Aorta (tissue), 5 donors: ENCODE measurements at places on chromosomes 12 and 14. TPM values are rescaled to one million over a fixed set of nuclear protein-coding genes. Genes with fewer than 3 reads are reported as not detected.

DNA sequence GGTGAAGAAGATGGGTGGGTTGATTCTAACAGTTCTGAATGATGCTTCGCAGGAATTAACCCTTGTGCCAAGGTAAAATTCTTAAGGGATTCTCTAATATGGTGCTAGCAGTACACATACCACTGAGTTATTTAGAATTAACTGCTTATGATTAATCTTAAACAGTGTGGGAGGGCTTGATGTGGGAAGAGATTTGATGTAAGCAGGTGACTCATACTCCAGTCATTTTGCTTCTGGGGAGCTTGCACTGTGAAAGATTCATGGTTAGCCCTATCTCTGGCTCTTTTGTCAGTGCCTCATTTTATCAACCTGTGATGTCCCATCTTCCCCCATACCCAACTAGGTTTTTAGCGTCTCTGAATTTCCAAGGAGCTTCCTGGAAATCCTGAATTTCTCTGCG, 83.8 kb downstream of the NRXN3 start:
- no peak for DNase-seq

DNA sequence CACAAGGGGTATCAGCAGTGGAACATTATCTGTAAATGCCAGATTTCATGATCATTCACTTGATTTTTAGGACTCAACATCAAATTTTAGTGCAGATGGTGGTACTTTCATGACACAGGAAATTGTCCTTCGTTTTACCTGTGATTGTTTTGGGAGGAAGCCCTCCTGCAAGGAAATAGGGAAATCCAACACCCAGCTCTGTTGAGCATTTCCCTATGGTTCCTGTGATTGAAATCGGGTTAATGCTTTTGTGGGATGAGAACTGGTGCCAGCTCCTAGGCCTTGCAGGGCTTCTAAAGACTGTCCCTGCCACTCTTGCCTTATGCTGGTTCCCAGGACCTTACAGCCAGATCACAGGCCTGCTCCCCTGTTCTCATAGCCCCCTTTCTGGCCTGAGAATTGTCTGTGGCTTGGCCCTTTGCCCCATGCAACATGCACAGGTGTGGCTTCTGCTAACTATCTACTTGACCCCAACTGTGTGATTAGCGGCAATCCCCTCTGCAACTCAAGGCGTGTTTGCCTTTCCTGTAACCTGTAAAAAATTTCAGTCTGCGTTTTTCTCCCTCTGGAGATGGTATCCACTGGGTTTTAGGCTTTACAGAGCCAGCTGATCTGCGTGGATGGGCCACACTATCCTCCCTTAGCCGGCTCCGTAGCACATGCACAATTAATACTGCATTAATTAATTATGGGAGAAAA, 112.5 kb downstream of the ETV6 start:
- no peak for DNase-seq

DNA sequence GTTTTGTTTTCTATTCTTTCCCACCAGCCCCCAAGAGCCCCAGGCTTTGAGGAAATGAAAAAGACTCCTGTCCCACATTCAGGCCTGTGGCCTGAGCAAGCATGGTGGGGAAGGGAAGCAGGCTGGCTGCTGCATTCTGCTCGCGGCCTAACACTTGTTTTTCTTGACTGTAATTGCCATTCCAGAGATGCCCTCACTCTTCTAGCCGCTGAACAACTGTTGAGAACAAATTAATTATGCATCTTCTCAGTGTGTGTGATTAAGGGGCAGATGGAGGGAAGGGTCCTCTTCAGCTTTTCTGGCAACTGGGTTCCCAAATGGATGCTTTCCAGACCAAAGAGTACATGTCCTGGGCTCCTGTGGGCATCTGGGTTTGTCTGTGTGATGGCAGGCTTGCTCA, 43.3 kb downstream of the ADCK1 start:
- DNase-seq: no peak

DNA sequence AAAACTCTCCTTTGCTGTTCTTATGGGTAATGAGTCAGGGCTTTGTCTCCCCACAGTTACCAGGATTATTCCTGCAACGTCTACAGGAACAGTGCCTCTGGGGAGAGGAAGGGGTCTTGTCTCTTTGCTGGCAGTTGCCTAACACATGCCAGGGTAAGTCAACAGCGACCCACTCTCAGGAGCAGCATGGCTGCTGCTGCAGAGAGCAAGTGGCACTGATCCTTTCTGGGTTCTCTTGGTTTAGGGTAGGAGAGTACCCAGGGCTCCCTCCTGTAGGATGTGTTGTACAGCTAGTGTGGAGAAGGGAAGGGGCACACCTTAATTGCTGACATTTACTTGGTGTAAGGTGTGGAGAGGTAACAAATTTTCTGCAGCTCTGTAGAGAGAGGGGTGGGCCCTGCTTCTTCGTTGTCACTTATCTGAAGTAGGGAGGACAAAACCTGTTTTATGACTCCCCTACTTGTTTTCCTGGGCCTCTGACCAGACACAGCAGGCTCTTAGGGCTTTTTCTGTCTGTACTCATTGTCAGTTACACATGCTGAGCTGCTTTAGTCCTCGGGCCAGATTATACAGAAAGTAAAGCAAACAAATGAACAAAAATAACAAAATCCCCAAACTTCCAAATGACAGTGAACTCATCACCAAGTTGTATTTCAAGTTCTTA, 168.2 kb downstream of the ACSS3 start:
- DNase-seq: no peak

KRT71 gene
- not detected for total RNA-seq
